Tibial nerve (tissue), 4 donors: ENCODE measurements at places on chromosomes 12 and 14. TPM values are rescaled to one million over a fixed set of nuclear protein-coding genes. Genes with fewer than 3 reads are reported as not detected.

GRCh38 chr12:70217416-70217815 is 25.8 kb upstream of the CNOT2 start:
- DNase-seq = no peak

DNA sequence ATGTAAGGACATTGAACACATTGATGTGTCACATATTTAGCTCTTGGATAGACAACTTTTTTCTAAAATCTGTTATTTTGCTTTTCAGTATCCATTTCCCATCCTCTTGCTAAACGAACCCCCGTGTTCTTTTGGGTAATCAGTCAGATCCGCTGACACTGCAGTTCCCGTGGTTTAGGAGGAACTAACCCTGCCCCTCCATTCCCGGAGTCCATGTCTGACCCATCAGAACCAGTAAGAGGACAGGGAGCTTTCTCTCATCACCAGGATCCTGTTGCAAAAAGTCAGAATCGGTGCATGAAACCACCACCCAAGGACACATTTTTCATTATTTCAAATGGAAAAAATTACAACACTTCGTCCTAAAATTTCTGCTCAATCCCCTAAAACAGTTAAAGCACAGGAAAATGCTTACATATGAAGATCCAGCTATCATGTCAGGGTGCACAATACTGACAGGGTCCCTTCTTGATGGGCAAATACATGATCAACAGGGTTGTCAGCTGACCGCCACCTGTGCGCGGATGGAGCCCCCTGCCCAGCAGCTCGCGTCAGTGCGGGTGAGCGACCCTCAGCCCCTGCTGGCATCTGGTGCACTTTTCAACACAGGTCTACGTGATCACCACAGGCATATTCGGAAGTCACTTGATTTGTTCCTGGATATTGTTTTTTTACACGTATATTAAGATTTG is 276.8 kb downstream of the ADGRD1 start:
- DNase-seq = peak; percentile 14

GRCh38 chr14:95045106-95045701 is 112.1 kb downstream of the DICER1 start:
- DNase-seq = no peak

- DNase-seq = peak; percentile 81
Observed at GRCh38 chr14:72516936-72517700, 376.8 kb downstream of the DPF3 start.

GRCh38 chr14:102272392-102272791 is 32.6 kb downstream of the MOK start:
- no peak for DNase-seq

DNA sequence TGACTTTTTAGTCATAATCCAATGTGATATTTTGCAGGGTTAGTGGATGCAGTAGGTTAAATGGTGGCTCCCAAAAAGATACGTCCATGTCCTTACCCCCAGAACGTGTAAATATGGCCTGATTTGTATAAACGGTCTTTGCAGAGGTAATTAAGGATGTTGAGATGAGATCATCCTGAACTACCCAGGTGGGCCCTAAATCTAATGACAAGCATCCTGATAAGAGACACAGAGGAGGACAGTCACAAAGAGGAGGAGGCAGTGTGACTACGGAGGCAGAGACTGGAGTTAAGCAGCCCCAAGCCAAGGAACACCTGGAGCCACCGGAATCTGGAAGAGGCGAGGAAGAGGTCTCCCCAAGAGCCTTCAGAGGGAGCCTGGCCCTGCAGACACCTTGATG is 293.4 kb downstream of the ZFP36L1 start:
- DNase-seq = no peak

- no peak for DNase-seq
Observed at GRCh38 chr12:38728894-38729293, 176.5 kb downstream of the CPNE8 start.

DNA sequence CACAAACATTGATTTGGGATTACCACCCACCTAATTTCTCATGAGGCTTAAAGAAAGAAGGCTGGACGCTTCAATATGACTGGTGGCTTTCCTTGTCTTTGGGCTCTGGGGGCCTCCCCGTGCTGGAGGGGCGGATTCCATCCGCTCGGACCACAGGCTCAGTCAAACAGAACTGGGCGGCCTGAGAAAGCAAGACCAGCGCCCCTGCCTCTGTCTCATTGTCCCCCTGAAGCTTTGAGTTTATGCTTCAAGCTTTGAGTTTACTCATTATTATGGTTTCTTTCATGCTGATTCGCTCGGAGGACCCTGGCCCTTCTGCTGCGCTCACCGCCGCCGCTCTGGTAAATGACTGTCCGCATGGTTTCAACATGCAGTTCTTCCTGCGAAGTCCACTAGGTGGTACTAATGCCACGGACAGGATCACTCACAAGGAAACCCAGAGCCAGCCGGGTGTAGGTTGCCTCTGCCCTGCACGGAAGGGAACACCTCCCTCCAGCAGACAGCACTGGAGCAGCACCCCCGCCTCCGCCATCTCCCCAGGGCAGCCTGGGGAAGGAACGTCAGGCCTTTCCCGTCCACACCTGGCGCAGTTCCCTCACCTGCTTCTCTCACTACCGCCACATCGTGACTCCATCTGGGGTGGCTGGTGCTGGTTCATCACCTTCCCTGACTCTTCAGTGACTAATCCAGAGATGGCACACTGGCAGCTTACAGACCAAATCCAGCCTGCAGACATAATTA is 13.2 kb upstream of the TIGAR start:
- peak; percentile 43 for DNase-seq

- no peak for DNase-seq
Observed at GRCh38 chr14:66359500-66359899, 126.7 kb upstream of the CCDC196 start.

A2ML1 gene
- total RNA-seq = 8.1 TPM

ART4 gene
- total RNA-seq = under 0.01 TPM

CBLN3 gene
- 6.9 TPM for total RNA-seq
